ENCODE measurements at places on chromosomes 3 and 15.

DNA sequence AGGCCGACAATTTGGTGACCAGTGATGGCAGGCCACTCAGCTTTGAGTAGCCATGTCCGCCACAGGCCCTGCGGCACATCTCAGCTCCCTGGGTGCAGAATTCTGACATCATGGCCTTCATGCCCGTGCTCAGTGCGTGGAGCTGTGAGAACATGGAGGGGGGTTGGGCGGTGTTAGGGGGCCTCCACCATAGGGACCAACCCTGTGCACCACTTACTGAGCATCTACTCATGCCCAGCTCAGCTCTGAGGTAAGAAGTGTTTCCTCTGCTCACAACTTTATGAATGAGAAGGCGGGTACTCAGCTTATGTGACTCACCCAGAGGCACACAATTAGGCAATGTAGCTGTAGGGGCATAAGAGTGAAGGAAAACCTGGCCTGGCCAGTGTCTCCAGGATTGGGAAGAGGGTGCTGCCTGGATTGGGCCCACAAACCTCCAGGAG is 10.5 kb downstream of the ACOX2 start:
- peak; percentile 68 for DNase-seq

DNA sequence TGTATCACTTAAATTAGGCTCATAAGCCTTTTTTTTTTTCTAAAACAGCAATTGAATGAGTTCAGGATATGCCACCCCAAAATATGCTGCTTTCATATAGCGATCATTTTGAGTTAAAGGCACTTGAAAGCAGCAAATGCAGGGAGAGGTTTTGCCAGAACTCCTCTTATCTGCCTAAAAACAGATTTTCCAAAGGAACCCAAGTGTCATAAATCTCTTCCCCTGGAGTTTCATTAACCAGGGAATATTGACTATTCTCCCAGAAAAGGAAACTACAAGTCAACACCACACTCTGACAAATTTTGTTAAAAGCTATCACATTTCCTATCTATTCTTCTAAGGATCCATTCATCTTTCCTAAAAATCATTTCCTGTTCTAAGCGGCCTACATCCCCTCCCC is 11.3 kb downstream of the DNAAF4 start:
- DNase-seq = no peak

- DNase-seq = no peak
Measured at GRCh38 chr15:81843226-81843625, 202.6 kb downstream of the MEX3B start.

DNA sequence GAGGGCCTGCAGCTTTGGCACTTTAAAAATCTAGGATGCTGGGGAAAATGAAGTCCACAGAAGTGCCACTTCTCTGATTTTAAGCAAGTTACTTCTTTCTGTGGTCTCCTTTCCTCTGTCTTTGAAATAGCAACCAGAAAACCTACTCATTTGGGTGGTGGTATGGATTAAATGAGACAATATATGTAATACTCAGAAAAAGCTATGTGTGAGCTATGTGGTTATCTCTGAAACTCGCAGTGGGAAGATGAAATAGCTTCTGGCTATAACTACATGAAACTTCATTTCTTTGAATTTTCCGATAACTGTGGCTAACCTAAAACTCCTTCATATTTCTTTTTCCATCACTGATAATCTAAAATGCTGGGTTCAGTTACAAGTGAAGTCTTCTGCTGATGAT is 368.9 kb downstream of the CLSTN2 start:
- DNase-seq = no peak

- DNase-seq = no peak
Measured at GRCh38 chr3:17742880-17743657, 638 bp upstream of the TBC1D5 start.

GRCh38 chr3:11464356-11464755 is 179.4 kb downstream of the VGLL4 start:
- no peak for DNase-seq

DNA sequence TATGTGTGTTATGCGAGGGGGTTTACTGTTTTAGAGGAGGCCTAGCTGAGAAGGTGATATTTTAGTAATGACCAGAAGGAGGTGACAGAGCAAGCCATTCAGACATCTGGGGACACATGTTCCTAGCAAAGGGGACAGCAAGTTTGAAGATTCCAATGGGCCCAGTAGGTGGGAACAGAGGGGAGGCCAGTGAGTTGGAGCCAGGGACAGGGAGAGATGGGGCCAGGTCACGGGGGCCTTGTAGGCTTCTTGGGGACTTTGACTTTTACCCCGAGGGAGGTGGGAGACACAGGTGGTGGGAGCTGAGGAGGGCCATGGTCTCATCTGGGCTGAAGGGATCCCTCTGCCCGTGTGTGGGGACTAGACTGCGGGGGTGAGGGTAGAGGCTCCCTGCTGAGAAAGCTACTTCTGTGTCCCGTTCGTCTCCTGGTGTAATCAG is 72.5 kb downstream of the MGLL start:
- no peak for DNase-seq

DNA sequence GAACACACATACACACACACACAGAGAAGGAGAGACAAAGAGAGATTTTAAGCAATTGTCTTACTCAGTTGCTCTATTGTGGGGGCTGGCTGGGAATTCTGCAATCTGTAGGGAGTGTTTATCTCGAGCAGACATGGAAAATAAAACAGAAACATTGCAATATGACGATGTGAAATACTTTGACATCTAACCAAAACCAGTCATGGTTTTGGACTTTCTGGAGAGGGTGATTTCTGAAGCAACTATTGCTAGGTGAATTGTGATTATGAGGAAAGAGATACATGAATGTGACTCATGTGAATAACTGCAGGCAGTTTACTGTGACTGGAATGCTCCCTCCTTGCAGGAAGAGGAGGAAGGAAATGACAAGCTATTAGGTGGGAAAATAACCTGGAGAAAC is 12.3 kb upstream of the PHLDB2 start:
- DNase-seq = peak; percentile 83

DNA sequence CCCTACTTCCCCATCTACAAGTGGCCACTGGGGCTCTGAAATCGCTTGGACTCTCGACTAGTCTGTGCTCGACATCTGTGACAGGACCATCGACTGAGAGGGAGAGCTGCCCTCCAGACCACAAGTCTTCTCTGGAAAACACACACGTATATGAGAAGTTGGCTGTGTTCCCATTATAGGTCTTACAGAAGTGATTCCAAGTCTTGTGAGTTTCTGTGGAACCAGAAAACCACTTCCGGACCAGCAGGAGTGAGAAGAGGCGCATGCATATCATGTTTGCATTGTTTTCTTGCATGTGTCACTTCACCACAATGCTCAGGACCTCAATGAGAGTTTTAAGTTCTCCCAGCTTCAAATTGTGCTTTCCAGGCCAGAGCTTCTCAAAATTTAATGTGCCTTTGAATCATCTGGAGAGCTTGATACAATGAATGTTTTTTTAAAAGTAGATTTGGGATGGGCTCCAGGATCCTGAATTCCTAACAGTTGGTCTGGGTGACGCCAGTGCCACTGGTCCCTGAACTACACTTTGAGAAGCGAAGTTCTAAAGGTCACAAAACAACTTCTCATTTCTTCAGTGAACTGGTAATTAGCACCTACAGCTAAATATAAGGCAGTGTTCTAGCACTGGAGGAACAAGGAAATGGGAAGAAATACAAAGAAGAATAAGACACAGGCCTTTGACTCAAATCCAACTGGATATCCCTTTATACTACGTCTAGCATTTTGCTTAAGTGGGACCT is 15.7 kb downstream of the LIPC start:
- peak; percentile 98 for DNase-seq

DNA sequence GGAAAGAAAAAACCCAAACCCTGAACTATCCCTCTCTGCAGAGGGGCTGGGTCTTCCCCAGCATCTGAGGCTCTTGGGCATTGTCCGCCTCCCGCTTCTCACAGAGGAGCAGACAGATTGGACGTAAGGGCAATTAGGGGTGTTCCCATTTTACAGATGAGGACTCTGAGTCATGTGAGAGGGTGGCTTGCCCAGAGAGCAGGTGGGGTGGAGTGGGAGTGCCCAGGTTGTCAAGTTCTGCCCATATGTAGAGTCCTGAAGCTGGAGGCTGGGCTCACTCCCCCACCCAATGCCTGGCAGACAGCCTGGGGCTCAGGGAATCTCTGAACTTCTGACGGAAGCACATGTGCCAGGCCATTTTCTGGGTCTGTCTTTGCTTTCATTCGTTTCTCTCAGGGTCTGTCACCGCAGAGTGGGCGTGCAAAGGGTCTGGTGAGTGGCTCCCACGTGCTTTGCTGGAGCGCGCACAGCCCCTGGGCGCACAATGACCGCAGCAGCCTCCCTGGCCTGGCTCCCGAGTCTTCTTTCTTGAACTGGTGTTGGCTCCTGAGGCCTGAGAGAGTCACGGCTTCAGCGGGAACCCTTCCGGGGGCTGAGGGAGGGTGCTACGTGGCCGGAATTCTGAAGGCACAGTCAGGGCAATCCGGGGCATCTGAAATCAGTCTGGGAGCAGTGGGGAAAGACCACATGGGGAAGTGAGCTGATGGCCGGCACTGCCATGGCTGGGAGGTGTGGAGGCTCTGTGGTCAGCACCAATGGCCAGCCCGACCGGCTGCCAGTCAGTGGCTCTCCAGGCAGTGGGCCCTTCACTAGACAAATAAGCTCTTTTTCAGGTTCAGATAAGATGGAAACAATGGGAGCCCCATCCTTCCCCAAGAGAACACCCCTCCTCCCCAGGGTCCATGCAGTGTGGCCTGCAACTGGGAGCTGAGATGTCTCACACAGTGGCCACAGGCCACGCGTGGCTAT is 1.1 kb upstream of the TRPM1 start:
- DNase-seq = no peak

DNA sequence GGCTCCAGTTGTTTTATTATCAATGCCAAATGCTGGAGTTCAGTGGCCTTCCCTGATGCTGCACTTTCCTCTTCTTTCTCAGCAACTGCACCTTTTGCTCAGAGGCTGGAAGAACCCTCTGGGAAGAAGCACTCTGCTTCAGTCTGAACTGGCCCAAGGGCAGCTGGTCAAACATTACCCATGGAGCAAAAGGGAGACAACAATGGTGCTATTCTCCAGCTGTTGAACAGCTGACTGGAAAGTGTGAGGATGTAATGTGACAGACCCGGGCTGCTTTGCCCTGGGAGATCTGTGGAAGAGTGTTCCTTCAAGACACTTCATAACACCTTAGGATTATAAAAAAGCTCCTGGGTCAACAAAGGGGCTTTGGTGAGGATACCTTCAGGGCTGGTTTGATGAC is 84.9 kb downstream of the EPHB1 start:
- no peak for DNase-seq

GRCh38 chr3:55608301-55608937 is 121.3 kb upstream of the WNT5A start:
- no peak for DNase-seq

DNA sequence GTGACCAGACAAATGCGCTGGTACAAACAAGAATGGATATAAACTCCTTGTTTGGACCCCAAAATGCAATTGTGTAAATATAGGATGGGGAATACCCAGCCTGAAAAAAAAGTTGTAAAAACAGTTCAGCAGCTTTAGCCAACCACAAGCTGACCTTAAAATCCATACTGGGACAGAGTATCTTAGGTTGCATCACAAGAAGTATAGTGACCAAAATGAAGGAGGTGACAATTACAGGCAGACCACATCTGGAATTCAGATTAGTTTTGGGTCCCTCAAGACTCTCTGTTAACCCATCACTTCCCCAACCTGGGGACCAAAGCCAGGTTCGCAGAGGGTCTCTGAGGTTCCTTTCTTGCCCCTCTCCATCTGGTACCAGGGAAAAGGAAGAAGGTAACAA is 115.9 kb upstream of the PRR20G start:
- DNase-seq = no peak

DNA sequence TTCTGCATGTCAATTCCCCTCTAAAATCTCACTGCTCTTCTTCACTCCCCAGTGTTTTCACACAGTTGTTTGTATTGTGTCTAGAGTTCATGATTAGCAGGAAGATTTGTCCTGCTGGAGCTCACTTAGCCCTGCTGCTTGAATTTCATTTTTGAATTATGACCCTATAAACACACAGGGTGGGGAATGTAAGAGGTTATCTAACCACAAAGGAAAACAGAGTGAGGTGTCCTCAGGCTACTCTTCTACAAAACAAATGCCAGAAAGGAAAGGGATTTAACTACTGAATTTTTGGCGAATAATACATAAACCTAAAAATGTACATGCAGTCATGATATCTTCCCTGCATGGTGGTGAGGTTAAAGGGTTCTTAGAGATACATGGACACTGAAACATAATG is 215.1 kb upstream of the CNTN4 start:
- DNase-seq = no peak

- DNase-seq = no peak
Measured at GRCh38 chr3:18443665-18444594, 18.8 kb upstream of the SATB1 start.

- no peak for DNase-seq
Measured at GRCh38 chr15:66154581-66154980, 99.0 kb downstream of the MEGF11 start.

DNA sequence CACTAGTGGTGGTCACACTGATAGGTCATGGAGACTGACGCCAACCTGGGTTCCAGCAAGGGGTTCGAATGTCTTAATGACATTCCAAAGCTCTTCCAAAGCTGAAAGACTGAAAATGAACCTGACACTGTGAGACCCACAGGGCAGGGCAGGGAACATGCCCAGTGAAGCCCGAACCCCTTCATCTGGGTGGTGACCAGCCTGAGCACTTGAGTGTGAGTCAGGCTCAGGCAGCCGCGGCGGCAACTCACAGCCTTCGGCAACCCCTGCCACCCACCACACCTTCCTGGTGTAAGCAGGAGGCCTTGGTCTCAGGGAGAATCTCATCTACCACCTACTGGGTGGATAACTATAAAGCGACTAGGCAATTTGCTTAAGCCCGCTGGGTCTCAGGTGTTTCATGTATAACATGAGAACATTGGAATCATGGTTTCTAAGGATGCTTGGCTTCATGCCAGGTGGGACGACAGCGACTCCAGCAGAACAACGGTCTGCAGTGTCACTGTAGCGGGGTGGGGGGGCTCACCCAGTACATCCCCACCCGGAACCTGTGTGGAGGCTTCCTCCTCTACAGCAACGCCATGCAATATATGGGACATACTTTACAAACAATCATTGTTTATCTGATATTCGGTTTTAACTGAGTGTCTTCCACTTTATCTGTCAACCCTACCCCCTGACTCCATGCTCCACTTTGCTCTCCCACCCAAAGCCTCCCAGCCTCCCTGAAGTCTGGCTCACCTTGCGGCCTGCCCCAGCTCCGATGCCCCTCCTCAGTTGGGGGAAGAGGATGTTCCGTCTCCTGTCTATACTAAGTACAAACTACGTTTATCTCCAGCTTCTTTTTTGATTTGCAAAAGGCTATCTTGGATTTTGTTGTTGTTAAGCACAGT is 125.0 kb upstream of the MEF2A start:
- no peak for DNase-seq
